ENCODE measurements at places on chromosomes 6 and 20.

DNA sequence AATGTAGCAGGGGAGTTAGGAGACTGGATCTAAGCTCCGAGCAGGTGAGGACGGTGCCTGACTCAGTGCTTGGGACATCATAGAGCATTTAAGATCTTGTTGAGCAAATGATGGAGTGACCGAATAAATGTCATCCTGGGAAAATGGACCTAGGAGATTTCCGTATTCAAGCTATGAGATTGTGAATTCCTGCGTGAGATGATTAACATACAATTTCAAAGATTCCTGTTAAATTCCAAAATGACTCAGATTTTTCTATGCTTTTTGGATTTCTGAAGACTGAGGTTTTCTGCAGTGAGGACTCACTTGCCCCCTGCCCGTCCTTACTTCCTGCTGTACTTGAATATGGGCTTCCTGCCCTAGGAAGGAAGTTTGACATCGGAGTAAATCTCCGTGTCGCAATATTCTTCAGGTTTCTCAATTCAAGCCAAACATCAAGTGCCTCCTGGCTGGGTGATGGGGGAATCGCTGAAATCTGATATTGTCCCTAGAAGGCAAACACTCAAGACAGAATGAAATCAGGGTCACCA, 5.2 kb downstream of the SYTL3 start:
- no peak for DNase-seq

DNA sequence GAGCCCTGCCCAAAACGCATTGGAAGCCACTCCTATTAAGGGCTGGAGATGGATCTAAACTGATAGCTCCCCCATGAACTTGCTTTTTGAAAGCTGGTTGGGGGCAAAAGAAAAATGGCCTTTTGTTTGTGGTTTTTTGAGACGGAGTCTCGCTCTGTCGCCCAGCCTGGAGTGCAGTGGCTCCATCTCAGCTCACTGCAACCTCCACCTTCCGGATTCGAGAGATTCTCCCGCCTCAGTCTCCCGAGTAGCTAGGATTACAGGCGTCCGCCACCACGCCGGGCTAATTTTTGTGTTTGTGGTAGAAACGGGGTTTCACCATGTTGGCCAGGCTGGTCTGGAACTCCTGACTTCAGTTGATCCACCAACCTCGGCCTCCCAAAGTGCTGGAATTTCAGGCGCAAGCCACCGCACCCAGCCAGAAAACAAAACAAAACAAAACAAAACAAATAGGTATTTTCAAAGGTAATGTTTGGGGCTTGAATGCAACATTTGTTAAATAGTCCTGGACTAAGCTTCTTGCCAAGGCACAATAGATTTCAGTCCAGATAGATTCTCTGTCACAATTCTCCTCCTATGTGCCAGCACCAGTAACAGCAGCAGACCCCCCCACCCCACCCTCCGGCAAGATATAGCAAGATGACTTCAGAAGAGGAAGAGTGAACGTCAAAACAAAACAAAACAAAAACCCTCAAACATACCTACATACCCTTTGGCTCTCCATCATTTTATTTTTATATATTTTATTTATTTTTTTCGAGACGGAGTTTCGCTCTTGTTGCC, 26.5 kb upstream of the ABT1 start:
- no peak for DNase-seq

DNA sequence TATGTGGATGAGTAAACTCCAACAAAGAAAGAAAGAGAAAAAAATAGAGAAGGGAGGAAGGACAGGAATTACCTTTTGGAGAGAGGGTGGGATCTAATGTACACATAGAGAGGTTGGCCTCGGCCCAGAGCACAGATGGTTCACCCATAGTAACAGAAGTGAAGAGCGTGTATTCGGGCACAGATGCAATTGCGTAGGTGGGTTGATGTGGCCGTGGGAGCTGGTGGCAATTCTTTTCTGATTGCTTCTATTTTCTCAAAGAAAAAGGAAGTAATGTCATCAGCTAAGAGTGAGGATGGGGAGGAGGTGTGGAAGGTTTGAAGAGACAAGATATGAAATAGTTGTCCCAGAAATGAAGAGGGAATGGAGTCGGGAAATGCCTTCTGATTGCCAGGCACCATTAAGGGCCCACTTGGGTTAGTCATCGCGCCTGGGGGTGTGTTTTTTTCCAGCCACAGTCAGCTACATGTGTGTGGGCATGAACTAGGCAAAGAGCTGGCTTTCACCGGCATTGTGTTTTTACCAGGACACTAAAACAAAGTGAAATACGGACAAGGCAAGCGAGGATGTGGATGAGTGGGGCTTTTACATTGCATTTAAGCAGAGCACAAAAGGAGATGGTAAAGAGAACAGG, 158.7 kb downstream of the SYNE1 start:
- DNase-seq = no peak

GRCh38 chr20:16215041-16215440, 358.2 kb downstream of the KIF16B start:
- no peak for DNase-seq

DNA sequence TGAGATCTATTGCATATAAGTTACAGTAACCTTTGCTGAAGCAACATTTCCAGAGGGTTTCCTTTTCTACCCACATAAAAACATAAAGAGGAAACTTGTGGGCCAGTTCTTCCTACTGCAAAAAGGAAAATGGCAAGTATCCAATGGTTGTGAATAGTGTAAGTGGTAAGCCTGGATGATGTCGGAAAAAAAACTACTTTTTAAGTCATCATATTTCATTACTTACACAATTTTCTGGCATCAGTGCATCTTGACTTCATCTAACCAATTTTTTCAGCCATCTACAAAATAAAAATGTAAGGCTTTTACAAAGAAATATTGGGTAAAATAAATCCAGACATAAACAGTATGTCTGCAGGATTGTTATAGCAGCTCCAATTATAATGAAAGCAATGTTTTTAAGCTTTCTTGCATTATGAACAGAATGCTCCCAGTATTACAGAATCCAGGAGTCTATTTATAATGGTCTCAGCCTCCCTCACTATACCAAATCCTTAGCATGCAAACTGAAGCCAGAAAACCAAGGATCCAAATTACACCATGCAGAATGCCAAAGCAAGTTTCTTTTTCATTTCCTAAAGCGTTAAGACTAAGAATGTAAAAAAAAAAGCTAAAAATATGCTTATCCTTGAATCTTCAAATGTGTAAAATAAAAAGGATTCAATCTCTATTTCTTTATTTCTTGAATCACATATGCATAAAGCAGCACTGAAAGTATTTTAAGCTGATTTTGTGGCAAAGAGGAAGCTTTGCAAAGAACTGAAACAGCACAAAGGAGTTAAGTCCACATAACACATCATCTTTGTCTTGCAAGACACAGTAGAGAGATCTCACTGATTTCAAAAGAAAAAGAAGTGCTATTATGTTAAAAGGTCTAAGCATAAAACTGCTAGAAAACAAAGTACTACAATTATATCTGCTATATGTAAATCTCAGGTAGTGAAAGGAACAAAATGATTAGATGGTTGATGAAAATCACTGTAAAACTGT, 126.8 kb upstream of the HMGCLL1 start:
- DNase-seq = no peak

- DNase-seq = no peak
Measured at GRCh38 chr20:50484271-50484976, 25.8 kb upstream of the PTPN1 start.

DNA sequence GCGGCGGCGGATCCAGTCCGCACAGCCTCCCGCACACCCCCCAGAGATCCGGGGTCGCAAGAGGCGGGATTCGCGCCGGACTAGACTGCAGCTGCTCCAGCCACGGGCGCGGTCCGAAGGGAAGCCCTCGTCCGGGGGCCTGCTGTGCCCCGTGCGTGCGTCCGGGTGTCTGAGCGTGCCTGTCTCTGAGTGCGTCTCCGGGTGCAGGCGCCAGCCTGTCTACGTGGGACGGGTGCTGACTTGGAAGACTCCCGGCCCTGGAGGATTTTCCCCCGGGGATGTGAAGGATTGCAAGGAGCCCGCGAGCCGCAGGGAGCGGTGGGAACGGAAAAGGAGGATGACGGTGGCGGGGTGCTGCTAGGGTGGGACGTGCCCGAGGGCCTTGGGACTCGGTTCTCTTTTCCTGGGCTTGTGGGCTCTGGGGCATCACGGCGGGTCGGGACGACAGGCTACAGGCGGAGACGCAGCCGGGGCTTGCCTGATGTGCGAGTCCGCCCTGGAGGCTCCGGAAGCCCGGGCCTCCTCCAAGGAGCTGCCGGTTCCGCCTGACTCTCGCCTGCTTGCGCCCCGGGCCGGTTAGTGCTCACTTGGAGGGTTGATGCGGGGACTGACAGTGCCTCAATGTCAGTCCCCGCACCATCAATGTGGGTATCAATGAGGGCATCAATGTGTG, 5.7 kb downstream of the MAFB start:
- DNase-seq = no peak

GRCh38 chr20:23445596-23446217, 6.2 kb downstream of the CSTL1 start:
- peak; percentile 7 for DNase-seq

DNA sequence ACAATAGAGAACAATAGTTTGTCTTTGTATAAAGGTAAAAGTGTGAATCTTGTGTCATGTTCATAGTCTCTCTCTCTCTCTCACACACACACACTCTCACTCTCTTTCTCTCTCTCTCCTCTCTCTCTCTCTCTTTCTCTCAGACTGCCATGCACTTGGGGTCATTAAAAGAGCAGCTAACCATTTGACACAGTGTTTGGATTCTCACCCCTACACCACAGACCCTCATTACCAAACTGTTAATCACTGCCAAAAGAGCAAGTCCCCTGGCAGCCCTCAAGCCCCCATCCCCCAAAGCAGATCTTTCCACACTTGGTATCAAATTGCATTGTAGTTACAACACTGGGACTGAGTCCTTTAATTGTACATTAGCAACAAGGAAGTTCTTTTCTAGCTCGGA, 305.8 kb upstream of the RSPO3 start:
- peak; percentile 11 for DNase-seq
